ENCODE measurements at places on chromosomes 4 and X.

DNA sequence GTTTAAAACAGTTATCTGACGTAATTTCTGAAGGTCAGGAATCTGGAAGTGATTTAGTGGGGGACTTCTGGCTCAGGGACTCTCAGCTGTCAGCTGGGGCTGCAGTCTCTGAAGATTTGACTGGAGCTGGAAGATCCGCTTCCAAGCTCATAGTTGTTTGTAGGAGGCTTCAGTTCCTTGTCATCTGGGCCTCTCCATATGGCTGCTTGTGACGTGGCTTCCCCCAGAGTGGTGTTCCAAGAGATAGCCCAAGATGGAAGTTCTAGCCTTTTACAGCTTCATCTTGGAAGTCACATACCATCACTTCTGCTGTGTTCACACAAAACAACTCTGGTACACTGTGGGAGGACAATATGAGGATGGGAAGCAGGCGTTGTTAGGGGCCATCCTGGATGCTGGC is 2.1 kb downstream of the MPC1L start:
- no peak for DNase-seq

- DNase-seq, result no peak
Observed at GRCh38 chr4:87882321-87882720, 49.6 kb downstream of the MEPE start.

DNA sequence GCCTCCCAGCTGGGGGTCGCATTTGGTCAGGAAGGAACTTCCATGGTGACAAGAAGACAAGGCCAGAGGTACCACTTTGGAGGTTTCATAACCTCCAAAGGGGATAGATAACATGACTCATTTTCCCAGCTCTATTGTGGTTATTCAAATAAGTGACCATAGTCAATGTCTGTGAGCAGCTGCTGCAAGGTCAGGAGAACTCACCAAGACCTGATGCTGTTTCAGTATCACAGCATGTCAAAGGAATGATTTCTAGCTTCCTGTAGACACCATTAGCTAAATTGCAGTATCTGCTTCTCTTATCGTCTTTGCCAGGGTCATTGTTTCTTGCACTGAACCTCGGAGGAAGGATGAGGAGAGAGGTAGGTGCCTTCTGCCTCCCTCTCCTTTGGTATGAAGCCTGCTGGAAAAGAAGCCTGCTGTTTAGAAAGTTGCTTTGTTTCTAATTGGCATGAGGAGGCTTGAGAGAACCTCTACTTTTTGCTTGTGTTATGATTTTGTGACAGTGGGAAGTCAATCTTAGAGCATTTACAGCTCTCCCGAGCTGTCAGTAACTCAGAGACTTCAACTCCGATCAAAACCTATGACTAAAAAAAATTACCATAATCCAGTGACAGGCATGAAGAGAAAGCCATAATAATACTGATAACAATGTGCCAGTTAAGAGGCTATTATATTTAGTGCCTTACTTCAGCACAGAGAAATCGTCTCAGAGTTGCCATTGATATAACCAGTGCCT is 38.0 kb upstream of the GATB start:
- no peak for DNase-seq

DNA sequence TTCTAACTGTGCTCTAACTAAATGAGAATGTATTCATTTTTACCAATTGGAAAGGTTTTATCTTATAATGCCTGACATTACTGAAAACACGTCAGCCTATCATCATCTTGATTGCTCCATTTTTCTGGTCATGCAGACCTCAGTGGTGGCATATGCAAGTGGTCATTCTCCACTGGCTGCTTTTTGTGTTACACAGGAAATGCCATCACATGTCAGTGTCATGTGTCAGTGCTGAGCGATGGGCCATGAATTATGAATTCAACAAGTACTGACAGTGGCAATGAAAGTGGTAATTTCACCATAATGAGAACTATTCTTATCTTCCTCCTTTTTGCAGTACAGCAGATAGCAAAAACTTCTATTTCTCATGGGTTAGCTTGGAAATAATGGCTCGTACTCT is 190.5 kb downstream of the PACRGL start:
- DNase-seq, result no peak

DNA sequence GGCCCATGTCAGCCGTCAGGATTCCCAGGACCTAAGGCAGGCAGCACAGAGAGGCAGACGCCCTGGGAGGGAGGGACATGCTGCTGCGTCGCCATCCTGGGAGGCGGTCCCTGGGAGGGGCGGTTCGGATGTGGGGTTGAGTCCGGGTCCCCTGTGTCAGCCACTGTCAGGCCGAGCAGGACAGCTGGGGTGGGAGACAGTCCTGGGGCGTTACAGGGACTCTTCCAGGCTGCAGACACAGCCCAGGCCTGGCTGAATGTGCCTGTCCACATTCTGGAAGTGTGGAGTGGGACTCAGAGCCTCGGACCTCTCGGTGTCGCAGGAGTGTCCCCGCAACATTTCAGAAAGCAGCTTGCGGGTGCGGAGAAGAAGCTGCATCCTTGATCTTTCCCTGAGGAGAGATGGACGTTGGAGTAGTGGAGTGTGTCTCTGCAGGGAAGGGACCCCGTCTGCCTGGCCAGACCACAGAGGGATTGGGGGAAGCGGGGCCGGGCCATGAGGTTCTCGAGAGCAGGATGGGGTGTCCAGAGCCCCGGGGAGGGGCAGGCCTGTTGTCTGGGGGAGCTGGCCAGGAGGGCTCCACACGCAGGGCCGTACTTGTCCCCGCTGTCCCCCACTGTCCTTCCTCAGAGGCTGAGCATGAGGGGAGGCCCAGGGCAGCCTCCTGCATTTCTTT is 6.1 kb downstream of the AKAP17A start:
- DNase-seq, result no peak

DNA sequence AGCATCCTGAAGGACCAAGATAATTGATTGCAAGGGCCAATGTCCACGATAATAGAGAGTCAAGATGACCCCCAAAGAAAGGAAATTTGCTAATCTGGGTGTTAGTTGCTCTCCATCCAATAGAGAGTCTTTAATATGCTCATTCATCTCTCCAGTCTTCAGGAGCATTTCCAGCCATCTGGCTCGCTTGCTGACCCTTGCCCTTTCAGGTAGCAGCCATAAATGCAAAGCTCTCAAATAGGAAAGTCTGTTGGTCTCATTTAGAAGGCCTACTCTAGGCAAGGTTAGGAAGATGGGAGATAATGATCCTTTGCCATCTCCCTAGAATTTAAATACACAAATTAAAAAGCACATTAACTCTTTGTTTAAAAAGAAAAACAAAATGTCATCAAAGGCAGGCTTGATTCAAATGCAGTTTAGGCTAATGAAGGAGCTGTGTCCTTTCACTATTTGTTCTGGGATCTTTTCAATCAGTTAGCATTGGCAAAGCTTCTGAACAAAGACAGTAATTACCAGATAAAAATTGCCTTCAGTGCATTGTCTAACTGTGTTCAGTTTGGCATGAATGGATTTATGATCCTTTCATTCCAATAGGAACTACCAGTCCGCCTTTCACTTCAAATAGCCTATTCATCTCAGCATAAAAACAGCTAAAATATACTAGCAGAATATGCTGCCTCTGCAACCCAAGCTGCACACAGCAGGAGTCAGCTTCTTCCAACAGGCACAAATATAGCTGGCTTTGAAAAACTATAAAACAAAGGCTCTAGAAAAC is 49.6 kb upstream of the ATXN3L start:
- DNase-seq, result no peak

- DNase-seq, result no peak
Observed at GRCh38 chr4:1576304-1576960, 107.7 kb downstream of the FAM53A start.

DNA sequence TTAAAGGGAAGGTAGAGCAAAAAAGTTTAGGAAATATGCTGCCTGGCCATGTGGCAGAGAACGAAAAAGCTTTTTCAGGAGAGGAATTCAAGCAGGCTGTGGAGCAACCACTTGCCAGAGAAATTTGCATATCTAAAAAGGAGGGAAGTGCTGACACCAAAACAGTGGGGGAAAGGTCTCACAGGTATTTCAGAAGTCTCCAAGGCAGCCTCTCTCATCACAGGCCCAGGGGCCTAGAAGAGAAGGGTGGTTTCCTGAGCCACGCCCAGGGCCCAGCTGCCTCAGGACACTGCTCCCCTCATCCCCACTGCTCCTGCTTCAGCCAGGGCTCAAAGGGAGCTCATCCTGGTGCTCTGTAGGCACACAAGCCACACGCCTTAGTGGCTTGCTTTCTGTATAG is 29.9 kb upstream of the STS start:
- no peak for DNase-seq
